ENCODE measurements at places on chromosomes 6 and 20. TPM values are rescaled to one million over a fixed set of nuclear protein-coding genes. Genes with fewer than 3 reads are reported as not detected.

DNA sequence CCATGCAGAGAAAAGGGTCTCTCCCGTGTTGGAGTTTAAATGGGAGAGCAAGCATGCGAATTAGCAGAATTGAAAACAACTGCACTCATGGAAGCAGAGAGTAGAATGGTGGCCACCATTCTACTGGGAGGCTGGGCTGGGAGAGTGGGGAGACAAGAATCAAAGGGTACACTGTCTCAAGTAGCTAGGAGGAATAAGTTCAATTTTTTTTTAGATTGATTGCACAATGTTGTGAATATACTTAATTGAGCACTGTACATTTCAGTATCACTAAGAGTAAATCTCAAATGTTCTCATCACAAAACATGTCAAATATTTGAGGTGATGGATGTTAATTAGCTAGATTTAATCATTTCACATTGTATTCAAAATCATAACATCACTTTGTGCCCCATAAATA is 34.6 kb upstream of the FAM50B start:
- no peaks in the 10 kb centered on the region for H3K4me1 ChIP-seq
- H3K36me3 ChIP-seq, result no peaks in the 10 kb centered on the region
- no peaks in the 10 kb centered on the region for H3K27me3 ChIP-seq

GRCh38 chr20:47865451-47865850 is 80.2 kb upstream of the SULF2 start:
- no peak overlapping the region for H3K4me3 ChIP-seq
- H3K36me3 ChIP-seq, result no peaks in the 10 kb centered on the region
- peaks cover 6% of the 10 kb centered on the region for H3K4me1 ChIP-seq
- no peaks in the 10 kb centered on the region for H3K27me3 ChIP-seq

- H3K27me3 ChIP-seq, result peaks cover 69% of the 10 kb centered on the region
- peak overlapping the region; percentile 51 for H3K4me3 ChIP-seq
- H3K36me3 ChIP-seq, result no peaks in the 10 kb centered on the region
- DNase-seq, result peak; percentile 95
- peaks cover 2% of the 10 kb centered on the region for H3K4me1 ChIP-seq
- H3K27ac ChIP-seq, result no peak overlapping the region
These were observed 12.6 kb downstream of the HSPA12B start for GRCh38 chr20:3744806-3745685.

DNA sequence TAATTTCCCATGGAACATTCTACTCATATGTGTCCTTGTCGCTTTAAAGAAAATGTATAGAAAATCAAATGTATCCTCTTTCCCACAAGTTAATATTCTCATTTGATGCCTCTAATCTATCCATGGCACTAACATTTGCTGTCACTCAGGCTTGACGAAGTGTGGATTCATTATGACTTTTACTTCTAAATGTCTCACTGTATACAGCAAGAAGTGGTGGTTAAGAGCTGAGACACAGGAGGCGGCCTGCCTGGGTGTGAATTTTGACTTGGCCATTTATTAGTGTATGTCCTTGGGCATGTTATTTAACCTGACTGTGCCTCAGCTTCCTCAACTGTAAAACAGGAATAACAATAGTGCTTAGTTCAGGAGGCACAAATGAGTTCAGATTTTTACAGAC is 70.0 kb downstream of the TRMT6 start:
- no peak for DNase-seq
- no peak overlapping the region for H3K27ac ChIP-seq
- H3K4me1 ChIP-seq, result no peaks in the 10 kb centered on the region
- no peak overlapping the region for H3K4me3 ChIP-seq
- H3K27me3 ChIP-seq, result no peaks in the 10 kb centered on the region

GRCh38 chr6:105204768-105205167 is 25.0 kb upstream of the POPDC3 start:
- no peaks in the 10 kb centered on the region for H3K36me3 ChIP-seq
- no peak overlapping the region for H3K4me3 ChIP-seq
- no peak for DNase-seq
- no peaks in the 10 kb centered on the region for H3K4me1 ChIP-seq
- H3K27me3 ChIP-seq, result no peaks in the 10 kb centered on the region
- no peak overlapping the region for H3K27ac ChIP-seq

GRCh38 chr6:2497922-2498623 is 252.6 kb downstream of the MYLK4 start:
- H3K27me3 ChIP-seq, result no peaks in the 10 kb centered on the region
- no peak overlapping the region for H3K27ac ChIP-seq
- no peak for DNase-seq
- no peaks in the 10 kb centered on the region for H3K36me3 ChIP-seq
- H3K4me3 ChIP-seq, result no peak overlapping the region

DNA sequence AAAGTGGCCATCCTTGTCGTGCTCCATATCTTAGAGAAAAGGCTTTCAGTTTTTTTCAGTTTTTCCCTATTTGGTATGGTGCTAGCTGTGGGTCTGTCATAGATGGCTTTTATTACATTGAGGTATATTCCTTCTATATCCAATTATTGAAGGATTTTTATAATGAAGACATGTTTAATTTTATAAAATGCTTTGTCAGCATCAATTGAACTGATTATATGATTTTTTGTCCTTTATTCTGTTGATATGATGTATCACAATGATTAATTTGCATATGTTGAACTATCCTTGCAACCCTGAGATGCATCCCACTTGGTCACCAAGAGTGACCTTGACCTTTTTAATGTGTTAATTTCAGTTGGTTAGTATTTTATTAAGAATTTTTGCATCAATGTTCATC is 55.1 kb upstream of the VGLL2 start:
- no peaks in the 10 kb centered on the region for H3K27me3 ChIP-seq
- no peak overlapping the region for H3K27ac ChIP-seq
- H3K4me3 ChIP-seq, result no peak overlapping the region
- no peak for DNase-seq
- H3K36me3 ChIP-seq, result no peaks in the 10 kb centered on the region

DNA sequence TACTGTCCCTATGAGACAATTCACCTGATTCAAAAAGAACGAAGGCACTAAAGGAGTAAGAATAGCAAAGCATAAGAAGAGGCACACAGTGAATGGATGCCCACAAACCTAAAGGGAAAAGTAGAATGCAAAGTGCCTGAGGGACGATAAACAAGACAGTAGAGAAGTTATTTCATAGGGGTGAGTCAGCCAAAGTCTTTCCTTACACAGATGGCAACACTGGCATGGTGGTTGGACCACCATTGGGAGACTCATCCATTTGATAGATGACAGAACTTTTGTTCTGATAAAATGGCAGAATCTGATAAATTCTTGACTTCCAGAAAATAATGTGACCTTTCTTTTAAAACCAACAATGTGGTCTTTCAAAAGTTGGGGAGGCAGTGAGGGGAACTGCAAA is 148.1 kb upstream of the HDAC2 start:
- no peaks in the 10 kb centered on the region for H3K27me3 ChIP-seq
- no peaks in the 10 kb centered on the region for H3K36me3 ChIP-seq

DNA sequence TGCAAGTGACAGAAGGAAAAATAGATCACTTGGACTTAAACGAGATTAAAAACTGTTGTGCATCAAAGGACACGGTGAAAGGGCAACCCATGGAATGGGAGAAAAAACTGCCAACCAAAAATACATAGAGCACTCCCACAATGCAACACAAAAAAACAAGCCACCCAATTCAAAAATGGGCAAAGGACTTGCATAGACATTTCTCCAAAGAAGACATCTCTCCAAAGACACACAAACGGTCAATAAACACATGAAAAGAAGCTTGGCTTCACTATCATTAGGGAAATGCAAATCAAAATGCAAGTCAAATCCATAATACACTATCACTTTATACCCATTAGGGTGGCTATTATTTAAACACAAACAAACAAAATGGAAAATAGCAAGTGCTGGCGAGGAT is 45.0 kb downstream of the PXDC1 start:
- no peak overlapping the region for H3K27ac ChIP-seq
- no peaks in the 10 kb centered on the region for H3K36me3 ChIP-seq
- no peak overlapping the region for H3K4me3 ChIP-seq
- DNase-seq, result no peak

- H3K27ac ChIP-seq, result peak overlapping the region; percentile 89
- no peaks in the 10 kb centered on the region for H3K36me3 ChIP-seq
- peak; percentile 90 for DNase-seq
These were observed 597.5 kb upstream of the JAG1 start for GRCh38 chr20:11271319-11271718.

The PBOV1 gene
- total RNA-seq, result not detected

The TP53TG5 gene
- total RNA-seq, result not detected
